ENCODE measurements at places on chromosomes 11 and 22. TPM values are rescaled to one million over a fixed set of nuclear protein-coding genes. Genes with fewer than 3 reads are reported as not detected.

Gene CHRM1
- total RNA-seq, result 0.89 TPM

Gene MUC5AC
- not detected for total RNA-seq

Gene RFPL2
- total RNA-seq, result 1.8 TPM

Gene DDTL
- total RNA-seq, result 1.6 TPM

Gene HEPACAM
- total RNA-seq, result 31.1 TPM

Gene SGSM1
- 6.3 TPM for total RNA-seq

Gene CHRNA10
- total RNA-seq, result 0.40 TPM

Gene ROM1
- 4.8 TPM for total RNA-seq

Gene TBC1D22A
- 10.0 TPM for total RNA-seq

Gene ART1
- not detected for total RNA-seq

Gene MS4A1
- total RNA-seq, result 0.17 TPM

Gene CDC45
- total RNA-seq, result 4.0 TPM

Gene NPTXR
- total RNA-seq, result 28.4 TPM

Gene TTC36
- total RNA-seq, result 0.99 TPM

Gene MMP11
- 6.3 TPM for total RNA-seq

Gene VSIG2
- 0.20 TPM for total RNA-seq

Gene OR51I1
- total RNA-seq, result not detected

Gene ASPHD2
- total RNA-seq, result 3.7 TPM

Gene IL17REL
- total RNA-seq, result 0.40 TPM

Gene ADAMTS15
- total RNA-seq, result 30.4 TPM

Gene COPB1
- total RNA-seq, result 155 TPM

Gene SYT8
- 0.22 TPM for total RNA-seq

Gene OR4C6
- not detected for total RNA-seq

Gene BTBD18
- not detected for total RNA-seq

Gene UBQLNL
- total RNA-seq, result 0.30 TPM

Gene LMO2
- 22.3 TPM for total RNA-seq

Gene CARNS1
- 8.6 TPM for total RNA-seq

Gene KIRREL3
- total RNA-seq, result 10.0 TPM

Gene BACE1
- total RNA-seq, result 50.3 TPM

Gene POU2AF2
- total RNA-seq, result not detected

Gene MIOX
- total RNA-seq, result not detected

Gene UPB1
- total RNA-seq, result 0.69 TPM

Gene TCP11L1
- 16.7 TPM for total RNA-seq

Gene AAMDC
- 9.0 TPM for total RNA-seq

Gene HOATZ
- 29.5 TPM for total RNA-seq

Gene LRP4
- 17.7 TPM for total RNA-seq

Gene IRAG1
- 13.8 TPM for total RNA-seq

All from spinal cord (tissue), 10 donors.